ENCODE measurements at places on chromosomes 13 and 19.

DNA sequence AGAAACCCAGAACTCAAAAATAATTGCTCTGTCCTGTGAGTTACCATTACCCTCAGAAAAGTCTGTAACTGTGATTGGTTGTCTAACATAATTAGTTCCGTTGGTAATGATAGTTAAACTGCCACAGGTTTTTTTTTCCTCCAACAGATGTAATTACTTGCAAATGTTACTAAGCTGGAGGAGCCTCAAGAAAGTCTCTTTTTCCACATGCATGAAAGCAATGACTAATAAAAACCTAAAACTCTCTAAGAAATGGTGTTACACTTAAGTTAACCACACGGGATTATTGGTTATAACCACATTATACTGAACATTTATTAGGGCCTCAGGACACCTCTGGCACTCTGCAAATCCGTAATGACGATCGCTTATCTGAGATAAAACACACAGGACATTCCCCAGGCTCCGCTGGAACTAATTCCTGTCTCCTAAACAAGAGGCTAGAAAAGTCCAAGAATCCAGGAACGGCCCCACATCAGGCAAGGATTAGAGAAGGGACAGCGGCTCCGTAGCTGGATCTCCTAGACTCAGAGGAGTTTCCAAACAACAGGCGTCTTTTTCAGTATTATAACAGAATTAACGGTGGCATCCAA, 753 bp downstream of the ZNF235 start:
- DNase-seq = peak; percentile 49

DNA sequence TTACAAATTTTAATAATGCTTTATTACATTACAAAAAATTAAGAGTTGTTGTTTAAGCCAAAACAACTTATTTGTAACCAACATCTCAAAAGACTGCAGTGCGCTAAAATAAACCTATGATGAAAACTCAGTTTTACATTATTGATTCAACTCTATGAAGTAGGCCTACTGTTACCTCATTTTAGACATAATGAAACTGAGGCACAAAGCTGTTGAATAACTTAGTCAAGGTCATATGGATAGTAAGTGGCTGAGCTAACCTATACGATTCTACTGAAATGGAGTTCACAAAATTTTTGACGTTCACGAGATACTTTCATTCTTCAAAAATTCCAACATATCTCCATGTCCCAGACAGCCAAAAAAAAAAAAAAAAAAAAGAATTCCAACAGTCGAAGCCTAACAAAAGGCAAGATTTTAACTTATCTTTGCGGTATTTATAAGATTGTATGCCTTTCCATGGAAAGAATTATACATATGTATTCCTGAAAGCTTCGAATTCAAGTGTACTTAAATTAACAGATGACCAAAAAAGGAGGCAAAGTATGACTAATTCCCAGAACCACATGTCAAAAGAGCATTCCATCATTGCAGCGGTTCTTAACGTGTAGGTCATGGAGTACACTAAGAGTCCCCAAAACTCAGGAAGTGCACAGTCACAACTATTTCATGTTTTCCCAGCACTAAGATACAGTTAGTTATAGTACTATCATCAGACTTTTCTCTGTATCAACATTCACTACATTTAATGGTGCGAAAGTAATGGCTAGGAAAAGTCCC, 69.4 kb downstream of the PSPC1 start:
- no peak for DNase-seq

DNA sequence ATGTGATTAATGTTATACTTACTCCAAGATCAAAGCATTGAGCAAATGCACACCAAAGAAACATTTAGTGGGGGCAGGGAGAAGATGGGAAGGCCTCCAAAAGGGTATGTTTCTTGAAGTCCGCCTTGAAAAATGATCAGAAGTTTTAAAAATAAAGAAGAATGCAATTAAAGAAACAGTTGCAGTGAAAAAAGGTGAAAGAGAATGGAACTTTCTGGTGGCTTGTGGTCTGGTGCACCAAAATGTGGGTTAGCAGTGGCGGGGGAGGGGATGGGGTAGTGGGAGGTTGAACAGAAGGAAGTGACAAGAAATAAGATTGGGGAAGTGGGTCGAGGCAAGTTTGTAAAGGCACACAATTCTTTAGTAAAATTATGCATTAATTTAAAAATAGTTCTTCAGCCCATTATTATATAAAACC, 2.5 kb downstream of the LCP1 start:
- DNase-seq = no peak

- DNase-seq = no peak
These were observed 25.5 kb upstream of the TIMM44 start for GRCh38 chr19:7968796-7969554.

GRCh38 chr13:94300401-94300800, 179.1 kb downstream of the DCT start:
- DNase-seq = no peak

DNA sequence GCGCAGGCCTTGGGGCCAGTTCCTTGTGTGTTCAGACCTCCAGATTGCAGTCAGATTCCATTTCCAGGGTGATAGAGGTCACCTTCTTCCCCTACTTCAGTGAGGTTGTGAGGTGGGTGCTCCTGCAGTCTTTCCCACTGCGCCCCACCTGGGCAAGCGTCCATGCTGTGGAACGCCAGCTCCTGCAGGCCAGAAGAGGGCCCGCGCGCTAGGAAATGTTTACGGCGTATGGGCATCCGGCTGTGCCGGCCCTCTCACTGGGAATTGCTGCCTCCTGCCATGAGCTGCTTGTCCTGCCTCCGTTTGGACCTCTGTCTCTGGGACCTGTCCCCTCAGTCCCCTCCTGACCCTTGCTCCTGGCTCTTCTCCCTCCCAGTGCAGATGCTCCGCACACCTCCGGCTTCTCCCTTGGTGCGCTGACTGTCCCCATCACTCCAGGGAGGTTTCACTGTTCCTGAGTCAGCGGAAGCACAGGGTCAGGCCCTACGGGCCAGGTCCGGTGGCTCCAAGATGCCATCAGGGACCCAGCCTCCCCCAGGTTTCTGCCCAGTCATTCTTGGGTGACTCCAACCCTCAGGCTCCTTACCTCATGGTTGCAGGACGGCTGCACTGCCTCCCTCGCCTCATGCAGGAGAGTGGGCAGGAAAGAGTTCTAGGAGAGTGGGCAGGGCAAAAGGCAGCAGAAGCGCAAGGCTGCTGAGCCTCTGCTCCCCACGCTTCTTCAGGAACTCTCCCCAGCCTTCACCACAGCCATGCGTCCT, 56.6 kb downstream of the SMARCA4 start:
- no peak for DNase-seq

Data from ecto neural progenitor cell (in vitro differentiated cells).